ENCODE measurements at places on chromosomes 5 and 9.

- no peak for DNase-seq
Measured at GRCh38 chr9:20557890-20558565, 64.3 kb downstream of the MLLT3 start.

DNA sequence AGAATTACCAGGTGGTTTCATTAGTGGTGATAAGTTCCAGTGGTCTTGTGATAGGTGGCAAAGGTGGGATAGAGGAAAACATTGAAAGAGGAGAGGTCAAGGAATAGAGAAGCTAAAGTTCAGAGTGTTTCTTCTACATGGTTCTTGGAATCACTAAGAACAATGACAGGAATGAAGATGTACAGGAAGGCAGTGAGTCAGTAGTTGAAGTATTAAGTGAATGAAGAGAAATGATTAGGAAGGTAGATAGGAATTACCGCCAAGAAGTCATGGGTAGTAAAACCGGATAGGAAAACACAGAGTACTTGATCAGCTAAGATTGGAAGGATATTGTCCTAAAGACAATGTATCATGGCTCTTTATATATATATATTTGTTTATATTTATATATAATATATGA lies 37.9 kb upstream of the RASA1 start:
- peak; percentile 51 for DNase-seq

GRCh38 chr9:93467462-93467861 lies 14.1 kb upstream of the FAM120AOS start:
- no peak for DNase-seq

DNA sequence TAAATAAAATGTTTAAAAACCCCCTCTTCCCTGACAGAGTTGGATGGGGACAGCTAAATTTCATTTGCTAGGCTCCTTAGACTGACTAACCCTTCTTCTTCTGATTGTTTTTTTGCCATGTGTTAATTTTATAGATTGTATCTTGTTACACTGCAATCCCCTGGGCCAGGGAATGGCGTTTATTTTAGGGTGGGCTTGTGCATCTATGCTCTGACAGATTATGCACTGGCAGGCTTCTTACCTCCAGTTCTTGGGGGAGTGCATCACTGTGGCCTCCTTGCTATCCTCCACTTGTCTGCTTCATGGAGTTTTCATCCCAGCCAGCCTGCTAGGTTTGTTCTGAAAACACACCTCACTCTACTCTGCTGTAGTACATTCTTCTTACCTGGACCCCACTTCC lies 159.8 kb downstream of the DROSHA start:
- DNase-seq = no peak

DNA sequence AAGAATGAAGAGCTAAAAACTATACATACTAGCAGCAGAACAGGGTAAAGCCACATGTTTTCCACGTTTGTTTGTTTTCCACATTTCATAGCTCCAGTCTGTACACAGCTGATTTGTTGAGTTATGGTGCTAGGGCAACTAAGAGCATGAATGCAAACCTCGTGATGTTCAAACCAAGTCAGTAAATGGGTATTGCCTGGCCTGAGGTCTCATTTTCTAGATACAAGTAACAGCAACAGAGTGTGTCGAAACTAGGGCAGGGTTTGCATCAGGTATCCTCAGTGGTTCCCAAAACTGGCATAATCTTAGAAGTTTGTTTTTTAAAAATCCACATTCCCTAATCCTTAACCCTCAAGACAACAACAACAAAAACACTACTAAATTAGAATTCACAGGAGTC lies 89.3 kb downstream of the CEMIP2 start:
- DNase-seq = no peak
